ENCODE measurements at places on chromosomes 3 and 15.

DNA sequence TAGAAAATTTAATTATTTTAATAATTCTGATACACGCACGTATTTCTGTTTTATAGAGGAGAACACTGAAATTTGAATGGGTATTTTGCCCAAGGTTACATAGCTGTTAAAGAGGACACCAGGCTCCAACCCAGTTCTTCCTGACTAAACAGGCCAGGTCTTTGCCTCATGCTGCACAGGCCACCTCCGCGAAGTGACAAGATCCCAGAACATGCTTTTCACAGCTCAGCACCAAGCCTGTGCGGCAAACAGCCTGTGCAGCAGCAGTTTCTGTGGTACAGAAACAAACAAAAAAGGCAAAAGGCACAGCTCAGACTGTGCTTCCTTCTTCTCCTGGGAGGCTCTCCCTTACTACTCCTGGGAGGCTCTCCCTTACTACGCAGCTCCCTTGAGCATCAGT lies 6.5 kb downstream of the FOXL2 start:
- no peak for DNase-seq

DNA sequence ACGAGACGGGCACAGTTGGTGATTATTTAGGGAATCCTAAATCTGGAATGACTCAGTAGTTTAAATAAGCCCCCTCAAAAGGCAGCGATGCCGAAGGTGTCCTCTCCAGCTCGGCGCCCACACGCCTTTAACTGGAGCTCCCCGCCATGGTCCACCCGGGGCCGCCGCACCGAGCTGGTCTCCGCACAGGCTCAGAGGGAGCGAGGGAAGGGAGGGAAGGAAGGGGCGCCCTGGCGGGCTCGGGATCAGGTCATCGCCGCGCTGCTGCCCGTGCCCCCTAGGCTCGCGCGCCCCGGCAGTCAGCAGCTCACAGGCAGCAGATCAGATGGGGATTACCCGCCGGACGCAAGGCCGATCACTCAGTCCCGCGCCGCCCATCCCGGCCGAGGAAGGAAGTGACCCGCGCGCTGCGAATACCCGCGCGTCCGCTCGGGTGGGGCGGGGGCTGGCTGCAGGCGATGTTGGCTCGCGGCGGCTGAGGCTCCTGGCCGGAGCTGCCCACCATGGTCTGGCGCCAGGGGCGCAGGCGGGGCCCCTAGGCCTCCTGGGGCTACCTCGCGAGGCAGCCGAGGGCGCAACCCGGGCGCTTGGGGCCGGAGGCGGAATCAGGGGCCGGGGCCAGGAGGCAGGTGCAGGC lies 318.0 kb downstream of the FGF12 start:
- DNase-seq, result no peak

DNA sequence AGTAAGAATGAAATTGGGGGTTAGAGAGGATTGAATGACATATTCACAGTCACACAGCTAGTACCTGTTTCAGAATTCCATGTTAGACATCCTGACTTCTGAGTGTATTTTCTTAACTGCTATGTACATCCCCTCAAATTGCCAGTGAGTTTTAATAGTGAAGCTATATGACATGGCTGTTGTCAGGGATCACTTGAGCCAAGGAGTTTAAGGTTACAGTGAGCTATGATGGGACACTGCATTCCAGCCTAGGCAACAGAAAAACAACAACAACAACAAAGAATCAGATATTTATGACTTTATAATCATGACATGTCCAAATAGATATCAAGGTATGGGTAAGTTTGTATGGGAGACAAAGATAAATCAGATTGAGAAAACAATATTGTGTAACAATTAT lies 16.6 kb downstream of the PARP15 start:
- no peak for DNase-seq

DNA sequence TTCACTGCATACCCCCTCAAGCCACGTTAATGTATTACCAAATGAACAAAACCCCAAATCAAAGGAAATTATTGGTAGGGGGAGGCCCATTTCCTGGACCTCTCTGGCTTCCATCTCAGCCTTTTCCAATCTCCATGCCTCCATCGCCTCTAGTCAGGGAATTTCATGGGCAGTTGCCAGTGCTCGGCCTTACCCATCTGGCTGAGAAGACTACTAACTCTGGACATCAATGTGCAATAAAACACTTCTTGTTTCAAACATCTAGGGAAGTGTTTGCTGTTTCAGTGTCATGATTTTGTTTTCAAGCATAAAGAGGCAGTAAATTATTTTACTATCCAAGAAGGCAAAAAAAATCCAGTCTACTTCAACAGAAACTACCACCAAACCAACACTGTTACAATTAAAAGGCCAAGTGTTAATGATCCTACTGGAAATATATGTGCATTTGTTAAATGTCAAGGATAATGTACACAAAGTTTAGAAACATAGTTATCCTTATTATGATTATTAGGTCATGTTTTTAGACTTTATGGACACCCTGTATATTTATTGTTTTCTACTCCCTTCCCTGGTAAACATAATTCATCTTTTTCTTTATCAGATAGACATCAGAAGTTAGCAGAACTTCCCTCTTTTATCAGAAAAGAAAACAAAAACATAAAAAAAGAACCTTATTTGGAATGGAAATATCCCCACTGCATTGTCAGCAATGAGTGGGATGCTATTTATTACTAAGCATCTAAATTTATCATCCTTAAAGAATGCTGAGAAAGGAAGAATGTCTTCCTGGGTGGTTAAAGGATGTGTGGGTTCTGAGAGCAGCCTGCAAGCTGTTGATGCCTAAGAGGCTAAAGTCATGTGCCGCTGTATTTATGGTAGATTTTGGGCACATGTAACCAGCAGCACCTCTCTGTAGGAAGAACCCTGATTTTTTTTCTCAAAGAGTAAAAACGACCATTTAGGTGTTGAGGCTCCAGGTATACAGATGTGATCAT lies 15.2 kb downstream of the LDHAL6B start:
- DNase-seq, result no peak

DNA sequence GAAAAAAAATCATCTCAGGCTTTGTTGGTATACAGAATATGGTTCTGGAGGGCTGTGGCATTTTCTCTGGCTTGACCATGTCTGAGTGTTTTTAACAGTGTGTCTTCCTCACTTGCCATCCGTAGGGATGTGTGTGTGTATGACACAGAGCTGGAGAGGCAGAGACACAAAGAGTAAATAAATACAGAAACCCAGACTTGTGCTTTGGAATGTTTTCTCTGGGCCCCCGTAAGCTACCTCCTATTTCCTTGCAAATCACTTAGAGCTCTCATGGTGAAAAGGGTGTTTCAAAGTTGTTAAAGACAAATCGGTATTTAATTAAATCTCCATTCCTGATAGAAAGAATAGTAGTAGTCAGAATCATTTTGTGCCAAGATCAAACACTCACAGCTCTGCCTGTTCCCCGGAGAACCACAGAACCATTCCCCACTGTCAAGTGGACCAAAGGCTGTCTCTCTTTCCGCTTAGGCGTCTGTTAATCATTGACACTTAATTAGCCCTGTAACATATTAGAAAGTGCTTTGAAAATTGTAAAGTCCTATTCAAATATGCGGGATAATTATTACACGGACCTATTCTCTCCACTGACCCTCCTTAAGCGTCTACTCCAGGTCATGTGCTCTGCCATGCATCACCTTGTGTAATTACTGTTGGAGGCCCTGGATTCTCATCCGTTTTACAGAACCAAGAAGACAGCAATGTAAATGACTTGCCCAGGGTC lies 313.6 kb upstream of the TLE3 start:
- no peak for DNase-seq

DNA sequence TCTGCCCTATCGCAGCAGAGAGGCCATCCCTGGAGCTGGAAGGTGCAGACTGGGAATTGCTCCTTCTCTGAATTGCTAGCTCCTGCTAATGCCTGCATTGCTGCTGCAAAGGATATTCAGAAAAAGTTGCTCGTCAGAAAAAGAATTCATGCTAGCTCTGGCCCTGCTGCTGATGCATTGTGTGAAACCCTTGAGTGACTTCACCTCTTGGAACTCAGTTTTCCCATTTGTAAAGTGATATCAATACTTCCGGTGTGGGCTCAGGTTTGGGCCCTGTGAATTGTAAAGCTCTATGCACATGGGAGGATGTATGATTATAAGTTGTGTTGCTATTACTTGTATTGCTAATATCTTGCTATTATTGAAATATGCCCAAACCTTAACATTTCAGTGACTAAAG lies 11.4 kb downstream of the SQOR start:
- no peak for DNase-seq

GRCh38 chr3:183533412-183534132 lies 21.9 kb downstream of the KLHL6 start:
- DNase-seq, result no peak

GRCh38 chr3:196272826-196273225 lies 14.7 kb downstream of the PCYT1A start:
- no peak for DNase-seq

DNA sequence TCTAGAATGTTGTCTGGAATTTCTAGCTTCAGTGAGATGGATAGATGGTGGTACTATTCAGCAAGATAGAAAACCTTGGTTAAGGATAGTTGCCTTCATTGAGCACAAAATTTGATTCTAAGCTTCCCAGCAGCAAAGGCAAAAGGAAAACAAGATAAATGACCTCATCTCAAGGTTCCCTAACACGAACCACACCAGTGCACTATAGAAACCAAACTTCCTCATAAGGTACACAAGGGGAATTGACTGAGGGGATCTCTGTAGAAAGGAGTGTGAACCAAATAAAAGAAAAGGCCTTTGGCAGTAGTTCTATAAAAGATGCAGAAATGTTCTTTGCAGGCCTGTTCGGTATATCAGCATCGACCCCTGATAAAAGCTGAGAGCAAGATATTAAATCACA lies 288.9 kb downstream of the SHQ1 start:
- DNase-seq, result peak; percentile 53

- no peak for DNase-seq
Measured at GRCh38 chr15:69465253-69465652, 12.6 kb downstream of the RPLP1 start.

- DNase-seq, result no peak
Measured at GRCh38 chr3:116254541-116254940, 190.7 kb downstream of the LSAMP start.

- no peak for DNase-seq
Measured at GRCh38 chr3:188008582-188009213, 145.3 kb upstream of the LPP start.
